Activated CD4-positive, alpha-beta T cell treated with anti-CD3 and anti-CD28 coated beads for 24 hours (primary cell): ENCODE measurements at places on chromosomes 16 and 17.
A peak's percentile ranks its signal among the peaks of the same experiment; 100 is the strongest.

DNA sequence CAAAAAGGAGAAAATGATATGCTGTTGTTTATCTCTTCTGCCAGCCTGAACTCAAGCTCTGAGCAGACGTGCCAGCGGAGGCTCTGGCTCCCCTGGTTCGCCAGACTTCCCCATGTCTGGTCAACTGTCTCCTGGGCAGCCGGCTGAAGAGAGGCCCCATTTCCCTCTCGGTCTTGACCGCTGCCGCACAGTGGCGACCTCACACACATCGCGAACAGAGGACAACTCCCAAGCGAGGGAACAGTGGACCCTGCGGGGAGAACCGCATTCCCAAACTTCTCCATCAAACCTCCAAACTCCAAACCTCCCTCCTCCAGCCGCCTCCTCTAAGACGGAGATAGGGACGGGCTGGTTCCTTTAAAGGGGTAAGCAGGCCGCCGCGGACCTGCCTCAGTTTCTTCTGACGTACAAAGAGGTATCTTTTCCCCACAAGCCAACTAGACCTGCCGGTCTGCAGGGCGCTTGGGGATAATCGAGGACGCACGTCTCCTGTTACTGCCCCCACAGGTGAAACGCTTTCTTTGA lies 24.9 kb upstream of the RFFL start:
- no peak for DNase-seq

- DNase-seq = no peak
Measured at GRCh38 chr17:58325976-58326468, 2.6 kb downstream of the TSPOAP1 start.

DNA sequence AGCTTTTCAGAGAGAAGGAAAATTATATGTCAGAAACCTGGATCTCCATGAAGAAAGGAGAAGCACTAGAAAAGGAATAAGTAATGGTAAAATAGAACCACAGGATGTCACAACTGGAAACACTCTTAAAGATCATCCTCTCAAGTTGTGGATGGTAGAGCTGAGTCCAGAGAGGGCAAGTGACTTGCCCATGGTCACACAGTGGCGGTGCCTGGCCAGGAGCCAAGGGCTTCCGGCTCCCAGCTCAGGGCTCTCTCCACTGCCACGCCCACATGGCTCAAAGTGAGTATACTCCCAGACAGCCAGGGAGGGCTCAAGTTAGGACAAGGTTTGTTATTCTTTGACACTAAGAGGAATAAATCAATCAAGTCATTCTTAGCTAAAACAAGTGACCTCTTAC lies 159.8 kb downstream of the COPRS start:
- DNase-seq = no peak

GRCh38 chr16:71969353-71969752 lies 30.8 kb downstream of the PKD1L3 start:
- DNase-seq = no peak

- DNase-seq = no peak
Measured at GRCh38 chr16:80846680-80847079, 42.3 kb upstream of the CDYL2 start.

GRCh38 chr17:17808706-17809432 lies 27.9 kb downstream of the SREBF1 start:
- DNase-seq = no peak

DNA sequence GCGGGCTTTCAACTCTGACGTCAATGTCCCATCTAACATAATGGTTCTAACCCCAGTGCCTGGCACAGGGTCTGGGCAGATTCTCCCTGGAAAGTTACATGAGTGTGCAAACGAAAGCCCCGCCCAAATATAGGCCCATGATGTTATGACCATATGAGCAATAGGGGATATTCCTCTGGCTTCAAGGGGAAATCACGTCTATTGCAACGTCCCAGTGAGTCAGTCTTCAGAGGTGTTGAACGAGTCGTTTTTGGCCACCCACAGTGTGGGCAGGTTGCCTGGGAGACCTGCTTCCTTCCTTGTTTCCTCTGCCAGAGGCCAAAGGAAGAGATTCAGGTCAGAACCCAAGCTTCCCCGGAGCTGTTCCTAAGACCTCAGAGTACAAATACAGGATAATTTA lies 30.3 kb downstream of the PIK3R5 start:
- peak; percentile 51 for DNase-seq

DNA sequence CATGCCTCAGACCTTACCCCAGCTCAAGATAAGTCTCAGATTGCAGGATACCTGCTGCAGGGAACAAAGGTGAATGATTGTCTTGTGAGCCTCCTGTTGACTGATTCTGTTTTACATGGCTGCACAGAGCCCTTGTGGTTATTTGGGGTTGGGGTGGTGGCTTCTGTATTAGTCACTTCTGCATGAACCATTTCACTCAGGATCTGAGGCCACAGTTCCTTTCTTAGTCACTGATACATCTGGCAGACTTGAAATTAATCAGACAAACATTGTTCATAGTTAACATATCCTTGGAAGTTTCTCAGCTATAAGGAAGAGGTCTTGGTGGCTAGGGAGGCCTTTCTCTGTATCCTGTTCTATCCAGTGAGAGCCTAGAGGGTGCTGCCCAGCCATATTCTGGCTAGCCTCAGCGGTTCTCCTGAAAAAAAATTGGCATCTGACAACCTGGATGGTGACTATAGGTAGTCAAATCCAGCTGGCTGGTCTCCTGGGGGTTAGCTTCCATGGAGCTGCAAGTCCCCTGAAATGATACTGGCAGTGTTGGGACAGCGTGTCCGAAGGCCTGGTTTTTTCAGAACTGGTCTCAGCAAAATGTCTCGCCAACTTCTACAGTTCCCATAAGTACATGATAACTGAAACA lies 8.4 kb upstream of the PLK1 start:
- DNase-seq = peak; percentile 14

GRCh38 chr17:62780951-62781350 lies 27.2 kb downstream of the MARCHF10 start:
- no peak for DNase-seq

DNA sequence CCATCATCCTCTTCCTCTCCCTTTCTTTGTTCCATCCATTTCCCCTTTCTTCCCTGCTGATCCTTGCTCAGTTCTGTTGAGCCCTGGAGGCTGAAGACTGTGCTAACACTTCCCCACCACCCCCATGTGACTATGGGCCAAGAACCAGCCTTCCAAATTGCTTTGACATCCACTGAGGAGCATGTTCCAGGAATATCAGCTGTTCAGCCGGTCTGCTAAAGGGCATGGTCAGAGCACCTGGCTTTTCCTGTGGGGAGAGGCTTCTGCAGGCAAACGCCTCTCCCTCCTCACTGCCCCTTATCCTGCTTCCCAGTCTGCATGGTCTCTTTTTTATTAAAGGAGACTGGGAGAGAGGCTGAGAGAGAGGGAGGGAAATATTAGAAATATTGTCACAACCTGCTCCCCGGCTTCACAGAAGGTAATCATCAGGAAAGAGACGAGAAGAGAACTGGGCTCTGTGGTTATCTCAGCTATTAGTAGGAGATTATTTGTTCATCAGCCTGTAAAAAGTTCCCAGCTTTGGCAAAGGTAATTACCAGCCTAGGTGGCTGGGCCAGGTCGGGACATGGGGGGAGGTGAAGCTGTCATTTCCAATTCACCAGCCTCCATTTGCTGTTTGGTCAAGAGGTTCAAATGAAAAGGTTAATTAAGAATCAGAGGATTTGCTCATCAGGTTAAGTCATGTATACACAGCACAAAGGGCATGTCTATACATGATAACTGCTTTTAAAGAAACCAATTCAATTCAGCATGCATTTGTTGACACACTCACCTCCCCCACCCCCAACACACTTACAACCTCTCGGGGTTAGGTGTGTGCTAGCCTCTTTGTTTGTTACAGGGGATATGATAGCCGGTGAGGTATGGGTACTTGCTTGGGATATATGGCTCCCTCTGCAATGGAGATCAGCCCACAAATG lies 83.7 kb upstream of the CRHR1 start:
- DNase-seq = no peak
